Lung (tissue), 17 donors: ENCODE measurements at places on chromosomes 16 and 17. TPM values are rescaled to one million over a fixed set of nuclear protein-coding genes. Genes with fewer than 3 reads are reported as not detected.

Gene KIF2B
- not detected for total RNA-seq

Gene PPP1R27
- total RNA-seq = not detected

Gene LRRC75A
- 3.3 TPM for total RNA-seq

Gene ZDHHC1
- total RNA-seq = 31.8 TPM

Gene ITGAL
- 14.4 TPM for total RNA-seq

Gene CHD9NB
- total RNA-seq = 34.8 TPM

Gene HSD17B2
- 2.7 TPM for total RNA-seq

Gene BHLHA9
- total RNA-seq = not detected

Gene DNAH3
- total RNA-seq = 24.1 TPM

- H3K4me1 ChIP-seq = no peaks in the 10 kb centered on the region
- no peaks in the 10 kb centered on the region for H3K36me3 ChIP-seq
- no peak overlapping the region for H3K4me3 ChIP-seq
- no peak for DNase-seq
- no peak overlapping the region for H3K27ac ChIP-seq
- H3K27me3 ChIP-seq = no peaks in the 10 kb centered on the region
Observed at GRCh38 chr16:78897299-78897698, 703.2 kb downstream of the MAF start.

- peak overlapping the region; percentile 90 for H3K27ac ChIP-seq
- H3K36me3 ChIP-seq = peaks cover 80% of the 10 kb centered on the region
- no peaks in the 10 kb centered on the region for H3K4me1 ChIP-seq
- peak; percentile 43 for DNase-seq
- no peaks in the 10 kb centered on the region for H3K27me3 ChIP-seq
- peak overlapping the region; percentile 61 for H3K4me3 ChIP-seq
Observed at GRCh38 chr17:61405686-61406536, 6.3 kb downstream of the TBX2 start.

- H3K4me3 ChIP-seq = no peak overlapping the region
- H3K27ac ChIP-seq = peak overlapping the region; percentile 55
Observed at GRCh38 chr16:24988593-24989338, 26.4 kb downstream of the ARHGAP17 start.

GRCh38 chr17:35540589-35541404 is 3.3 kb upstream of the SLFN12L start:
- peak overlapping the region; percentile 39 for H3K4me3 ChIP-seq
- DNase-seq = peak; percentile 72
- peaks cover 49% of the 10 kb centered on the region for H3K4me1 ChIP-seq
- no peaks in the 10 kb centered on the region for H3K27me3 ChIP-seq
- H3K27ac ChIP-seq = peak overlapping the region; percentile 94

DNA sequence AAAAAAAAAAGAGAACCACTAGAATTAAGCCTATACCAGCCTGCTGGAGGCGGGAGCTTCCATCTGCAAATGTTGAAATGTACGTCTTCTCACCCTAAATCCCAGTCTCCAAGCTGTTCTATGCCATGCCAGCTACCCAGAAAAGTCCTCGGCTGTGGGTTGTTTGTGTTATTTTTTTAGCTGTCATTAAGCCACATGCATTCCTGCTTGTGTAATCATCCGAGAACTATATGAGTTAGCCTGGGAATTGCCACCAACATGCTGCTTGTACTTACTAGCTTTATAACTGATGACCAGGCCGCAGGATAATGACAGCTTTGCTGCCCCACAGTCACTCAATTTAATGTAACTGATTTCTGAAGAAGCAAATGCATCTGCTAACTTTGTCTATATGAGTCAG is 313.9 kb upstream of the SALL1 start:
- no peaks in the 10 kb centered on the region for H3K4me1 ChIP-seq
- H3K4me3 ChIP-seq = no peak overlapping the region
- H3K27me3 ChIP-seq = no peaks in the 10 kb centered on the region
- H3K36me3 ChIP-seq = no peaks in the 10 kb centered on the region
- H3K27ac ChIP-seq = no peak overlapping the region

- peaks cover 15% of the 10 kb centered on the region for H3K36me3 ChIP-seq
- no peak overlapping the region for H3K27ac ChIP-seq
- no peak for DNase-seq
- H3K4me1 ChIP-seq = no peaks in the 10 kb centered on the region
Observed at GRCh38 chr17:81197831-81198490, 24.8 kb downstream of the CEP131 start.

- no peak overlapping the region for H3K27ac ChIP-seq
- DNase-seq = no peak
- H3K36me3 ChIP-seq = peaks cover 54% of the 10 kb centered on the region
- no peak overlapping the region for H3K4me3 ChIP-seq
- H3K4me1 ChIP-seq = no peaks in the 10 kb centered on the region
Observed at GRCh38 chr17:45269912-45270311, 8.0 kb upstream of the SPATA32 start.

GRCh38 chr17:62821189-62822079 is 13.3 kb upstream of the MARCHF10 start:
- no peak overlapping the region for H3K4me3 ChIP-seq
- no peaks in the 10 kb centered on the region for H3K27me3 ChIP-seq
- H3K4me1 ChIP-seq = peaks cover 2% of the 10 kb centered on the region
- DNase-seq = no peak

- no peaks in the 10 kb centered on the region for H3K36me3 ChIP-seq
- peak; percentile 31 for DNase-seq
- peaks cover 66% of the 10 kb centered on the region for H3K27me3 ChIP-seq
- H3K4me1 ChIP-seq = no peaks in the 10 kb centered on the region
- H3K27ac ChIP-seq = no peak overlapping the region
- H3K4me3 ChIP-seq = no peak overlapping the region
Observed at GRCh38 chr16:1920727-1921171, 2.5 kb upstream of the HS3ST6 start.

- peaks cover 4% of the 10 kb centered on the region for H3K36me3 ChIP-seq
- H3K4me3 ChIP-seq = no peak overlapping the region
- peak overlapping the region; percentile 72 for H3K27ac ChIP-seq
Observed at GRCh38 chr16:81494888-81495287, 50.3 kb downstream of the CMIP start.

GRCh38 chr17:45819632-45820031 is 25.0 kb upstream of the SPPL2C start:
- no peaks in the 10 kb centered on the region for H3K36me3 ChIP-seq
- DNase-seq = no peak
- no peaks in the 10 kb centered on the region for H3K4me1 ChIP-seq

DNA sequence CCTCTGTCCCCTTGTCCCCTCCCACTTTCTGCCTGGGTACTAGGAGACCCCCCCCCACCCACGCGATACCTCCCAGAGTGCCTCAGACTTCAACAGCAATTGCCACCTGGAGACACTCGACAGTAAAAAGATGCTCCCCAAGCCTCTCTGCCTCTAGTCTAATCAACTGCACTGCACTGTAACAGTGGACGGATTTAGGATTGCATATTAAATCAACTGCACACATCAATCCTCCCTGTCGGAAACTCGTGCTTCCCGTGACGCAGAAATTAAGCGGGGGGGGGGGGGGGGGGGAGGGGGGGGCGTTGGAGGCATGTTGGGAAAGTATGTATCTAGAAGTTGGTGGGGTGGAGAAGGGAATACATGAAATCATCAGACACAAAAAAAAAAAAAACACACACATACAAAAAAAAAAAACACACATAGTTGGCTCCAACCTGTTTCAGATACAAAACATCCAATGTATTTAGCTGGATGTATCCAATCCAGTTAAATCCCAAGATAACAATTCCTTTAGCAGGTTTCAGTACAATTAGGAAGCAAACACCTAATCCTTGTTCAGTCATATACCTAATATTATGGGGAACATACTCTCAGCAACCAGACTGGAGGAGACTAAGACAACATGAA is 29.7 kb downstream of the FAM222B start:
- H3K36me3 ChIP-seq = no peaks in the 10 kb centered on the region
- H3K4me1 ChIP-seq = peaks cover 8% of the 10 kb centered on the region
- peak overlapping the region; percentile 86 for H3K27ac ChIP-seq
- no peaks in the 10 kb centered on the region for H3K27me3 ChIP-seq

GRCh38 chr16:26981266-26981938 is 85.3 kb upstream of the C16orf82 start:
- H3K4me3 ChIP-seq = no peak overlapping the region
- no peaks in the 10 kb centered on the region for H3K27me3 ChIP-seq
- no peaks in the 10 kb centered on the region for H3K4me1 ChIP-seq
- DNase-seq = no peak

DNA sequence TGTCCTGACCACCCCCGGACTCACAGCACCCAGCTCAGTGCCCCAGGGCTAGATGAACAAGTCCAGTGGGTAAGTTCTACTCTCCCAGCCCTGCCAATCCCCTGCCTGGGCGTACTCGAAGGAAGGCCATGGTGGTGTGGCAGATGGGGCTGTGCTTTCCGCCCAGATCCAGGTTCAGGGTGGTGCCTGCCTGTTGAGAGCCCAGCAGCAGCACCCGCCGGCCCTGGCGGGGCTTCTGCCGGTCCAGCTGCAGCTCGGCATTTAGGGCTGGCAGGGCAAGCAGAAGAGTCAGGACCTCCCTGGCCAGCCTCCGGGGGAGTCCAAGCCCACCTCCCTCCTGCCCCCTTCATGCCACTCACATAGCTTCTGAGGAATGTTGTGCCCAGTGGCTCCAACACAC is 9.6 kb downstream of the ITGA2B start:
- no peaks in the 10 kb centered on the region for H3K36me3 ChIP-seq
- no peak overlapping the region for H3K4me3 ChIP-seq
- no peak overlapping the region for H3K27ac ChIP-seq

GRCh38 chr16:47928008-47928407 is 227.8 kb downstream of the ABCC12 start:
- no peak overlapping the region for H3K4me3 ChIP-seq
- no peak for DNase-seq
- H3K27ac ChIP-seq = no peak overlapping the region
- H3K4me1 ChIP-seq = no peaks in the 10 kb centered on the region
- H3K27me3 ChIP-seq = no peaks in the 10 kb centered on the region
- H3K36me3 ChIP-seq = no peaks in the 10 kb centered on the region

DNA sequence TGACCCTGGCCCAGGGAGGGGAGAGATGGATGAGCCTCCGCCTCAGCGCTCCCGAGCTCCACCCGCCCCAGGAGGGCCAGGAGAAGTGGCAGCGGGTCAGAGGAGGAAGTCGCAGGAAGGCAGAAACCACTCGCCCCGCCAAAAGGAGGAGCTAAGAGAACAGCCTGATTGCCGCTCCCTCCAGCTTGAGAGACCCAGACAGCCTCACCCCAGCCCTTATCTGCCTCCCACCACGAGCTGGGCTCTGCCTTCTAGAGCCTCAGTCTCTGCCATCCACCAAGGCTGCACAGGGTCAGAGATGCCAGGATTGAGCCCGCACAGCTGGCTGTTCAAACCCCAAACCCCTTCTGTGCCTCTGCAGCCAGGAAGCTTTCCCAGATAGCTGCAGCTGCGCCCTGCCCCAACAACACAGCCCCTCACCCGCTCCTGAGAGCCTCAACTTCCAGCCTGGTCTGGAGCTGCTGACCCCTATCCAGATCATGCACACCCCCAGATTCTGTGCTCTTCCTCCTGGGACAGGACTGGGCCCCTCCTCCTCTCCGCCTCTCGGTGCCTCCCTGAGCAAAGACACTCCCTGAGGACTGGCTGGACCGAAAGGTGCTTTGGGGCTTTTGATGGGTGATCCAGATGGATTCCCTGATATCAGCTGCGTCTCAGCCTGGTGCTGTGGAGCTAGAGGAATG is 1.0 kb upstream of the ATP2A3 start:
- H3K4me1 ChIP-seq = peaks cover 10% of the 10 kb centered on the region
- H3K27me3 ChIP-seq = peaks cover 27% of the 10 kb centered on the region
- H3K36me3 ChIP-seq = no peaks in the 10 kb centered on the region
- peak; percentile 31 for DNase-seq
- no peak overlapping the region for H3K4me3 ChIP-seq
- H3K27ac ChIP-seq = no peak overlapping the region

DNA sequence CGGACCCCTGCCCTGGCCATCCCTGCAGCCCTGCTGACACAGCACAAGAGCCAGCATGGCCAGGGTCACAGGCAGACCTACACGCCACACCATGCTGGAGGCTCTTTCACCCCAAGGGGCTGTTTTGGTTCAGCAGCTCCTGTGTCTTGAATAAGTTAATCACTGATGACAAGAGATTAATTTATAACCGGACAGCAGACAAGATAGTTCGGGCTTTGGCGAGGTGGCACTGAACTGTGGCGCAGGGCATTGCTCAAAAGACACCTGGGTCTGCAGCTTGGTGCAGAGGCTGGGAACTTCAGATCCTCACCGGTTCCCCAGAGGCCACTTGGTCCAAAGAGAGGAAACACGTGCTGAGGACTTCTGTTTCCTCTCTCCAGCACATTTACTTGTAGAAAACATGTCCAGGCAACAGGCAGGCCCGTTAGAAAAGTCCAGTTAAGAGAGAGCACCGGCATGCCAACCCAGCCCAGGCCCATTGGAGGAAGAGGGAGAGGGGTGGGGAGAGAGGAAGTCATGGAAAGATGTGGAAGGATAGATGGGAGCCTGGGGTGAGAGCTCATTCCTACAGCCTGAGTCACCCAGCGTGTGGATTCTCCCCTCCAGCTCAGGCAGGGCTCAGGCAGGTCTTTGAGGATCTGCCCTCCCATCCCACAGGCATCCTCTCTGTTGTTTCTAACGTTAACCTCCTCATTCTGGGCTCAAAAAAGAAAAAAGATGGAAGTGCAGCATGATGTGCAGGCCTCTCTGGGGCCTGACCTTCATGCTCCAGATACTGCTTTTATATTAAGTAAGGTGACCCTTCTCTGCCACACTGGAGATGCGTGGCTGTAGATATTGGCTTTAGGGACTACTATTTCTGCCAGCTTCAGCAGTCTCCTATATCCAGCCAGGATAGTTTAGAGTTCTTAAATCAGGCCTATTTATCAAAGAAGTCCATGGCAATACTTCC is 80.0 kb upstream of the HNF1B start:
- peaks cover 1% of the 10 kb centered on the region for H3K4me1 ChIP-seq
- no peaks in the 10 kb centered on the region for H3K27me3 ChIP-seq
- H3K36me3 ChIP-seq = no peaks in the 10 kb centered on the region
- no peak for DNase-seq
- H3K27ac ChIP-seq = no peak overlapping the region
- H3K4me3 ChIP-seq = no peak overlapping the region

GRCh38 chr17:65523411-65523810 is 38.0 kb downstream of the AXIN2 start:
- H3K36me3 ChIP-seq = peaks cover 6% of the 10 kb centered on the region
- DNase-seq = no peak
- no peak overlapping the region for H3K4me3 ChIP-seq
- no peak overlapping the region for H3K27ac ChIP-seq

GRCh38 chr17:77331301-77331864 is 190.6 kb downstream of the SEC14L1 start:
- DNase-seq = peak; percentile 92
- H3K27me3 ChIP-seq = no peaks in the 10 kb centered on the region
- no peaks in the 10 kb centered on the region for H3K4me1 ChIP-seq
- H3K36me3 ChIP-seq = no peaks in the 10 kb centered on the region

- H3K27me3 ChIP-seq = no peaks in the 10 kb centered on the region
- peaks cover 26% of the 10 kb centered on the region for H3K4me1 ChIP-seq
- no peaks in the 10 kb centered on the region for H3K36me3 ChIP-seq
Observed at GRCh38 chr17:17682737-17683680, 1.8 kb downstream of the RAI1 start.

- H3K4me1 ChIP-seq = no peaks in the 10 kb centered on the region
- DNase-seq = no peak
- H3K36me3 ChIP-seq = no peaks in the 10 kb centered on the region
- H3K4me3 ChIP-seq = no peak overlapping the region
- H3K27ac ChIP-seq = no peak overlapping the region
- H3K27me3 ChIP-seq = peaks cover 3% of the 10 kb centered on the region
Observed at GRCh38 chr17:41284043-41284442, 8.5 kb downstream of the KRTAP9-7 start.
